CD4-positive, alpha-beta T cell treated with Interleukin-17A for 1 hour (primary cell): ENCODE measurements at places on chromosomes 3 and 15.

DNA sequence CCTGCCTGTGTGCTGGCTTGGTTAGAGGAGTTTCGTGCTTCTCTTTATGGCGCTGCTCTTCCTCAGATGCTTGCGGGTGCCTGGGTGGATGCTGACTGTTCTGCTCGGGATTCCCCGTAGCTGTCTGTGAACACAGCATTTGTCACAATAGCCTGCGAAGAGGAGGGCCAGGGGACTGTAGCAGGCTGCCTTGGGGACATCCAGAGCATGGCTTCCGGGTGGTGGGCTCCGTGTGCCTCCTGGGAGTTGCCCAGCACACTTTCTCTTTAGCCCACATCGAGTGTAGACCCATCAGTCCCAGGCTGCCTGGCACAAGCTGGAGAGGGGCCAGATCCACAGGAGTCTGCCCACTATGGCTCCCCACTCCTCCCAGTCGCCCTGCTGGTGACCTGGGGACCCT, 22.4 kb downstream of the LRRK1 start:
- DNase-seq, result no peak

DNA sequence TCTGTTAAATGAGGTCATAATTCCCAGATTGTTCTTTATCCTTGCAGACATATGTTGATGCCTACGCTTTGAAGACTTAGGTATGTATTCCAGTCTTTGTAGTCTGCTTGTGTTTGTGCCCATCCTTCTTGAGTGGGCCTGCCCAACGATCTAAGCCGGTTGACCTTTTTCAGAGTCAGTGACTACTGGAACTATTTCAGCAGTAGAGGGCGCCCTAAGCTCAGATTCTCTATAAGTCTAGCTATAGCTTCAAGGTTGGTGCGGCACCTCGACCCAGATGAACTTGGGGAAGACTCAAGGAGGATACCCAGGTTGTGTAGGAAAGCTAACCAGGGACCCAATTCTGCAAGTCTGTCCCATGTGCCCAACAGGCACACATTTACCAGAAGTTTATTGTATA, 228.8 kb upstream of the PPP2R3A start:
- DNase-seq, result no peak

DNA sequence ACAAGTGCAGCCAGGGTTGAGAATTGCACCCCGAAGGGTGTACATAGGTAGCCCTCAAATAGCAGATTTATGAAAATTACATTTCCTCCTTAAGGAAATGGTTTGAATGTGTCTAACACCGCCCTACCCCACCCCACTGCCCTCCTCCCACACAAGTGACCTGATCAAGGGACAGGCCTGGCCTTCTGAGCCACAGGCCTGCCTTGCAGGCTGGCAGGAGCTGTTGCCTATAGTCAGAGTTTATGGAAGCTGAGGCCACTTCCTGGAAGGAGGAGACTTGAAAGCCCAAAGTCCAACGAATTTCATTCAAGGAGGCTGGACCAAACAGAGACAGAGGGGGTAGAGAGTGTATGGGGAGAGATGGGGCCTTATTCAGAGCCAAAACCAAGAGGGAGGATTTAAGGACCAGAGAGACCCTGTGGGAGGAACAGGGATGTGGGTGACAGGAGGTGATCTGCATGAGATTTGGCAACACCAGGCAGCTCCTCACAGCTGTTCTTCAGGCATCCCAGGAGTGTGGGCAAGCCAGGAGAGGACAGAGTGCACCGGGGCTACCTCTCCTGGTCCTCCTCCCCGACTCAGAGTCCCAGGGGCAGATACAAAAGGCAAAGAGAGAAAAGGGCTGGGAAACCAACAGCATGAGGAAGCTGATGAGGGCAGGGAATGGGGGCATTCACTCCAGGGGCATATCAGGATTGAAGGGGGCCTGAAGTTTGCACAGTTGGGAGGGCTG, 100.4 kb upstream of the HES1 start:
- no peak for DNase-seq

DNA sequence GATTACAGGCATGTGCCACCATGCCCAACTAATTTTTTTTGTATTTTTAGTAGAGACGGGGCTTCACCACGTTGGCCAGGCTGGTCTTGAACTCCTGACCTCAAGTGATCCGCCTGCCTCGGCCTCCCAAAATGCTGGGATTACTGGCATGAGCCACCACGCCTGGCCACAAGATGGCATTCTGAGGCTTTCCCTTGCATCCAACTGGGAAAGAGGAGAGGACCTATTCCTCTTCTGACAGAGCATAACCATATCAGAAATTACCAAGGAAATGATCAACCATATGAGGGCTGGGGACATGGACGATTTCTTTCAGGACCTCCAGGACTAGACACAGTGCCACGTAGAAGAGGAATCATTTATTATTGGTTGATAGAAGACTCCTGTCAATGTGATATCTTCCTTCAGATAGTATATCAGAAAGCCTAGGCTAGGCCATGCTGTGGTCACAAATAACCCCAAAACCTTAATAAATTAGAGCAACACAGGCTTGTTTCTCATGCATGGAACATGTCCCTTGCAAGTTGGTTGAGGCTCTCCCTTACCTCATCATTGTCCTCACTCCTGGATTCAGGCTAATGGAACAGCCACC, 372.3 kb upstream of the IL12A start:
- no peak for DNase-seq

DNA sequence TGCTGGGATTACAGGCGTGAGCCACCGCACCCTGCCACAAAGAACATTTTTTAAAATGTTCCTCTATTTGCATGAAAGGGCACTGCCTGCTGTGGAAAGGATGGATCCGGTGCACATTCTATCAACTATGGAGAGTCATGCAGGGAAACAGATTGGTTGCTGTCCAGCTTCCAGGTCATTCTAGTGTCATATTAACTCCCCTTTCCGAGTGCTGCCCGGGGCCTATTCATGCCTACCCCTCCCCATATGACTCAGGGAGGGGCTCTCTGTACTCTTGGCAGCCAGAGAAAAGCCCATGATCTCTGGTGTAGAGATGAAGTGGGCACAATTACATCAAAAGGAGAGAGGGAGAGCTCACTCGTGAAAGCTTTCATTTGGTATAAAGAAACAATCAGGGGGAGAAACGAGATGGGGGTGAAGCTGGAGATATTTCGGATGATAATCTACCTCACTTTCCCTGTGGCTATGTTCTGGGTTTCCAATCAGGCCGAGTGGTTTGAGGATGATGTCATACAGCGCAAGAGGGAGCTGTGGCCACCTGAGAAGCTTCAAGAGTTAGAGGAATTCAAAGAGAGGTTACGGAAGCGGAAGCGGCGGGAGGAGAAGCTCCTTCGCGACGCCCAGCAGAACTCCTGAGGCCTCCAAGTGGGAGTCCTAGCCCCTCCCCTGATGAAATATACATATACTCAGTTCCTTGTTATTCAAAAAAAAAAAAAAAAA, 16.1 kb upstream of the AHSG start:
- DNase-seq, result no peak

- no peak for DNase-seq
Measured at GRCh38 chr3:135155228-135155627, 360.2 kb downstream of the EPHB1 start.

- DNase-seq, result no peak
Measured at GRCh38 chr15:48645558-48646330, at the start of gene FBN1. Gene FBN1 (minus strand): TSS chr15:48645709. CDS start chr15:48644769, 940 bp downstream.

DNA sequence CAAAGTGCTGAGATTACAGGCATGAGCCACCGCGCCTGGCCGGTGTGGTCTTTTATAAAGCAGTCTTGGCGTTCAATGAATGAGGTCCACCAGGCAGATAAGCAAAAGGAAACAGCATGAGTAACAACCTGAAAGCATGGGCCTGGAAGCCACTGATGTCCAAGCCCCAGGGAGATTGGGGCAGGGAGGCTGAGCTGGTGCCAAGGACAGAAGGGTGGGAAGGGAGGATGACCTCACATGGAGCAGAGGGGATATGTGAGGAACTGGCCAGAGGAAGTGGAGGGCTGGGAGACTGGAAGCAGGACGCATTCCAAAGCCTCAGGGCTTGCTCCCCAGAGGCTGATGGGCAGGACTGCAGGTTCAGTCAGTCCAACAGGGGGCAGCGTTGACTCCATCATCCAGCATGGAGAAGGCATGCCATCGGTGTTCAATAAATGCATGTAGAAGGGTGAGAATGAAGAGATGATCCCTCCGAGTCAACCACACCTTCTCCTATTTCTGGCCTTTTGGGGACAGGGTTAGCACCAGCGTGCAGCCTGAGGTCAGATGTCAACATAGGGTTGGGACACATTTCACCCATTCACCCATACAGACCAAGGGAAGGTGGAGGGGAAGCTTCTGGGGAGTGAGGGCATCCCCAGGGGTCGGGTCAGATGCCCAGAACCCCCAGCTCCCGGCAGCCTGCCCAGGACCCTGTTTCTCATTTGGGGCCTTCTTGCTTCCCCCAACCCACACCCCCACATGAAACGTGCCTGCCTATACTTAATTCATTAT, 14.8 kb downstream of the MYL3 start:
- peak; percentile 27 for DNase-seq

DNA sequence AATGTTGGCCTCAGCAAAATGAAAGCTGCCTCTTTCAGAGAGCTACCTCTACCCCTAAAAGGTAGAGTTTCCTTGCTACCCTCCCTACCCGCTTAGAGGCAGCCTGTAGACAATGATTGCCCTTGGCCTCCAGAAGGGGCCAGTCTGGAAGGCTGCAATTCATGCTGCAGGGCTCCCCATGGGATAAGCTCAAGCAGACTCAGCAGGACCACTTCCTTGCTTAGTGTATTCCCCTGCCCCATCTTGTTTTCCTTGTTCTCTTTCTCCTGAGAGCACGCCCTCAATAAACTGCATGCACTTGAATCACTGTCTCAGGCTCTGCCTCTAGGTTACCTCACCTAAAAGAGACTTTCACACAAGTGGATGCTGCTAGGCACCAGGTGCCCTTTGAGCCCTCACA, 134.0 kb upstream of the CTNNB1 start:
- no peak for DNase-seq

- no peak for DNase-seq
Measured at GRCh38 chr3:120908030-120908794, at the start of gene STXBP5L. Gene STXBP5L (plus strand): TSS chr3:120908205. CDS start chr3:120909579, 1,374 bp downstream.

DNA sequence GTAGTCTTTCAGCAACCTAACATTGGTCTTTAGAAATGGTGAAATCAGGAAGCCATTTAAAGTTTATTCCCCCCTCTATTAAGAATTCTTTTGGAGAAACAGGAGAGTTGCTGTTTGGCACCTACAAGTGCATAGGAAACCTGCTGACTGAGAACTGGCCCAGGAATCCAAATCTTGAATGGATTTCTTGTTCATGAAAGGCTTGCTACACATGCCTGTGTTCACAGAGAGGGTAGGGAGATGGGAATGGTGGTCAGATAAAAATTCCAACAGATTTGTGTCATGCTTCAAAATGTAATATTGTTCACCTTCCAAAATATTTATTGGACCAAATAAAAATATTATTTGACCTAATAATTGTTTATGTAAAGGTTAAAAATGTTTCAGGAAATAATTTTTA, 24.2 kb upstream of the ZPLD1 start:
- DNase-seq, result no peak

DNA sequence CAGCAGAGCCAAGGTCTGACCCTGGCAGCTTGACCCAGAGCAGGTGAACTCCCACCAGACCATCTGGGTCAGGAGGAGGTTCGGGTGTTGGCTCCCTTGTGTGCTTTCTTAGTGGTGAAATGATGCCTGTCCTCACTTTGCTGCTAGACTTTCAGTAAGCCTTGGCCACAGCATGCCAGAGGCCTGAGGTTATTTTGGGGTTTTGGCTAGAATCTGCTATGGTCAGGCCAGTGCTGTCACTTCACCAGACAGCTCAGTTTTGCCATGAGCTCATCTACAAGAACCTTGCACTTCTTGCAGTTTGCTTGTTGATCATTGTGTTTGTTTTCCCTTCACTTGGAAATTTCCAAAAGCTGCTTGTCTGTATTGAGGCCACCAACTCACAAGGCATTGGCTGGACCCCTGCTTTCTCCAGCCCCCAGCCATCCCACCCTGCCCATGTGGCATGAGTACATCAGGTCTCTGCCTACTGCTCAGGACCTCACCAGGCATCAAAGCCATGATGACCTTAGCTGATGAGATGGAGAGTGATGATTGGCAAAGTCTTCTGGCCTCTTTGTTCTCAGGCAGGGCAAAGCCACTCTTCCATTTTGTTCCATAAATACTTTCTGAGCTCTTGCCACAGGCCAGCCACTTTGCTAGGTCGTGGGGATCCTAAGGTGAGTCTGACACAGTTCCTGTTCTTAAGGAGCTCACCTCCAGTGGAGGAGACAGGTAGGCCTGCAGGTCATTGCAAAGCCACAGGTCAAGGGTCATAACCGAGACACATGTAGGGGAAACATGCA, 122.6 kb downstream of the ARNT2 start:
- no peak for DNase-seq

DNA sequence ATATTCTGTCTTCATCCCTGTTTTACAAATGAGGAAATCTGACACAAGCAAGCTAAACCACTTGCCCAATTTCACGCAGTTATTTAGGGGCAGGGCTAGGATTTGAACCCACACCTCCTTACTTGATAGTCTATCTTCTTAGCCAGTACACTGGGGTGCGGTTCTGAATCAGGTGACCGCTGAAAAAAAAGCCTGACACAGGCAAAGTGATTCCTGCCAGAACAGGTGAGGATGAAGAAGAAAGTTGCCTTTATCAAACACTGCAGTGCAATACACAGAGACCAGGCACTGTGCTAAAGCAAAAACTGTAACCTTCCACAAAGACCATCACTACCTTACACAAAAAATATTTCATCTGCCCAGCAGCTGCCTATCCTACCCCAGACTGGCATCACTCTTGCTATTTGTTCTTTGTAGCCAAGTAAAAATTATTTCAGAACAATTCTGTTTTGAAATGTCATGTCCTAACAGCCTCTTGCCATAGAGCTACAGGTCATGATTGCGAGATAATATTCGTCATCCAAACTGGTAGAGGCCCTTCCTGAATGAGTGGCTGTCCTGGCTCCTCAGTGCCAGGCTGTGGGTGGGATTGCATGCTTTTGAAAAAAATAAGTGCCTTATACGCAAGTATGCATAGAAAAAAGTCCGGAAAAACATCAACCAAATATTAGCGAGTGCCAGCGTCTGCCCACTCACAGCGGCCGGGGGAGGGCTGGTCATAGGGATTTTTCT, 142.3 kb upstream of the TPM1 start:
- DNase-seq, result no peak

- DNase-seq, result no peak
Measured at GRCh38 chr15:66986951-66987350, 78.5 kb upstream of the SMAD3 start.

DNA sequence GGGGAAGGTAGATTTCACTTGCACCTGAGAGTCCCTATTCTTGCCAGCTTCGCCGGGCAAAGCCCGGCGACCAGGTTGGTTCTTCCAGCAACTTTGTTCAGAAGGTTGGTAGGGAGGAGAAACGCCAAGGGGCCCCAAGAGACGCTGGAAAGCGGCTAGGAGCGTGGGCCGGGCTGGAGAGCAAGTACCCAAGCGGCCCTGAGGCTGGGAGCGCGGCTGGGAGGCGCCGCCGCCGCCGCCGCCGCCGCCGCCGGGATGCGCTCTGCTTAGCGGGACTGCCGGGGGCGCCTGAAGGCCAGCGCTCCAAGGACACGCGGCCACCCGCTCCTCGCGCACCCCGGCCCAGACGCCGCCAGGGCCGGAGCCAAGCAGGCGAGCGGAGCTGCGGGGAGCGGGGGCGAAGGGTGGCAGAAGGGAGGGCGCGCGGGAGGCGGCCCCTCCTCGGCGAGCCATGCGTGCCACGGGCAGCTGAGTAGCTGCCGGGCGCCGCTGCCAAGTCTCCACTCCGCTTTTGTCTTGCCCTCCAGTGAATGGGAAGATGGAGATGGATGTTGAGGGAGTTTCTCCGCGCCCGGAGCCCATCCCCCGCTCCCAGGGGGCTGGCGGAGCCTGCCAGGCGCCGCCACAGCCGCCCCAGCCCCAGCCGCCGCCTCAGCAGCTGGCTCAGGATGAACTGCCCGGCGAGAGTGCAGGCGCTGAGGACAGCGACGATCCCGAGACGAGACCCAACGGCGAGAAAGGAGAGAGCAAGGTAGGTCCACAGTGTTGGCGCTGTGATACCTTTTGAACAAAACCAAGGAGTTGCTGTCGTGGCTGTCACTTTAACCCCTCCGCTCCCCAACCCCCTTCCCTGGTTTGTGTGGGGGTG, 227.4 kb upstream of the AZI2 start:
- DNase-seq, result no peak
